T47D (cell line): ENCODE measurements at places on chromosomes 4 and X.
A peak's percentile ranks its signal among the peaks of the same experiment; 100 is the strongest.

- DNase-seq = no peak
Observed at GRCh38 chr4:25190407-25190806, 30.2 kb upstream of the SEPSECS start.

DNA sequence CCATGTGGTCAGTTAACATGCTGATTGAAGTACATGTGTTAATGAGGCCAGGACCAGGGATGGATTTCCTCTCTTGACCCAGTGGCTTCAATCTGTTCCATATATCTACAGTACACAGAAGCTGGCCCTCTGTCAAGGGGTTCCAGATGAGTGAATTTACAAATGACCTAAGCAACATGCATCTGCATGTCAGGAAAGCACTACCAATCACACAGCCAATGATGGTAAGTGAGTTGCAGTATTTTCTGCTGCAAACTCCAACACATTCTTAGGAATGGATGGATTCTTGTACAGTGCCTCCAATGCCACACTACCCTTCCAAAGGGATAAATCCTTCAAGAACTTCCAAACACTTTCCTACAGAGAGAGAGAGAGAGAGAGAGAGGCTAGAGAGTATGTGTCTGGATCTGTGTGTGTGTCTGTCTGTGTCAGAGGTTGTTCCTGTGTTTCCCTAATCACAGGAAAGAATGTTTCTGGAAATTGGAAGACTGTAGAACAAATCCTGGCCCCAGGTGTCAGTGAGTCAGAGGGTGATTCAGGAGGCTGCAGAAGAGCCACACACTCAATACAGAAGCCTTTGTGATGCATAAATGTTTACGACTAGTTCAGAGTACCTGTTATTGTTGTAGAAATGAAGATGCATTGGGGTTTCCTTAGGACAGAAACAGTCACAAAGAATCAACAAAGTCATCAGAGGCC is 107.5 kb downstream of the GUCY2F start:
- DNase-seq = no peak

DNA sequence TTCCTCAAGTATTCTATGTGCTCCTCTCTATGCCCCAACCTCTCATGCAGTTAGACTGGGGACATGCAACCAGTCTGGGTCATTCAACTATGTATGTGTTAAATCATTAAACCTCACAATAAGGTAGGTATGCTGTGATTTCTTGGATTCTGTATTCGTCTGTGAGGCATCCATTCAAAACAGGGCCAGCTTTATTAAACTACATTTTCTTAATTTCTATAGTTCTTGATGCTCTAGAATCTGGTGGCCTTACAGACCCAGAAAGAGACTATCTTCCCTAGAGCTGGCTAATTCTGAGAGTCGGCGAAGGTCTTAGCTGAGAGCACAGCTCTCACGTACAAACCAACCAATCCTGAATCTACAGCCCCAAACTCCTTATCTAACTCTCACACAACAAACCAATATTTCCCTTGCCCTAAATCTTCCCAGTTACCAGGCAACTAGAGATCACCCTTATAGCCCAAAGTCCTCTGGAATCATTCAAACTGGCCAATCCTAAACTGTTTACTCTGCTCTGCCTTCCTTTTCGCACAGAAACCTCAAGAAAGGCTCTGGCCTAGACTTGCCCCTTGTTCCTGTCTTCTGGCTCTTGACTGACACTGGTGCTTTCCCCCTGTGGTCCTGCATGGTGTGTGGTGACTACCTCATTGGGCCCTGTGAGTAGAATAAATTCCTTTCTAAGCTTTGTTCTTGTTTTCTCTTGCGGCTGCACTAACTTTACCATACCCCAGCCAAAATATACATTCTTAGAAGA is 203.5 kb upstream of the TET2 start:
- DNase-seq = no peak

GRCh38 chrX:155745792-155746191 is 133.0 kb upstream of the TMLHE start:
- DNase-seq = peak; percentile 21

DNA sequence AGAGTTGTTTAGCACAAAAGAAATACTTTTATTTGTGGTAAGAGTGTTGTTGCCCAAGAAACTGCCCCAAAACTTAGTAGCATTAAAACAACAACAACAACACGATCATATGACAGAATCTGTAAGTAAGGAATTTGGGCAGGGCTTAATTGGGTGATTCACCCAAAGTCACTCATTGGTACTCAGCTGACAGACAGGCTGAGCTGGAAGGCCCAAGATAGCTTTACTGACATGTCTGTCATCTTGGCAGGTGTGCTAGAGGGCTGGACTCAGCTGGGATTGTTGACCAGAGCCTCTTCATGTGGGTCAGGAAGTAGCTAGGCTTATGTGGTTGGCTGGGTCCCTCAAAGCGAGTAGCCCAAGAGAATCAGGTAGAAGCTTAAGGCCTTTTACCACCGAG is 52.3 kb downstream of the KIAA0232 start:
- peak; percentile 18 for DNase-seq

DNA sequence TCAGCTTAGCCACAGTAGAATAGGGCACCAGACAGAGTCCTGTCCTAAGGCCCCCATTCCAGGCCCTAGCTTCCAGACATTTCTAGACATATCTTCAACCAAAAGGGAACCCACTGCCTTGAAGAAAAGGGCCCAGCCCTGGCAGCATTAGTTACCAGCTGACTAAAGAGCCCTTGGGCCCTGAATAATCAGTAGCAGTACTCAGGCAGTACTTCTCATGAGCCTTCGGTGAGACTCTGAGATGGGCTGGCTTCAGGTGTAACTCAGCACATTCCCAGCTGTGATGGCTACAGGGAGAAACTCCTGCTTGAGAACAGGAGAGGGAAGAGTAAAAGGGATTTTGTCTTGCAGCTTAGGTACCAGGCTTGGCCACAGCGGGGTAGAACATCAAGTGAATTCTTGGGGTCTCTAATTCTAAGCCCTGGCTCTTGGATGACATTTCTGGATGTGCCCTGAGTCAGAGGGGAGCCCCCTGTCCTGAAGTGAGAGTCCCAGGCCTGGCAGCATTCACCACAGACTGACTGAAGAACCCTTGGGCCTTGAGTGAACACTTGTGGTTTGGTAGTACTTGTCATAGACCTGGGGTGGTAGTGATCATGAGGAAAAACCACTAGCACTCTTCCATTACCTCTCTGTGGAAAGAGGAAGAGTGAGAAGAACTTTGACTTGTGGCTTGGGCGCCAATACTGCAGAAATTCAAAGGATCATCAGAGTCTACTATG is 170.1 kb downstream of the ATP10D start:
- no peak for DNase-seq

- DNase-seq = no peak
Observed at GRCh38 chrX:125152011-125152410, 167.7 kb upstream of the TEX13C start.

- no peak for DNase-seq
Observed at GRCh38 chr4:22595684-22596083, 79.8 kb upstream of the ADGRA3 start.

- DNase-seq = no peak
Observed at GRCh38 chrX:39508300-39508692, 589.5 kb downstream of the BCOR start.

DNA sequence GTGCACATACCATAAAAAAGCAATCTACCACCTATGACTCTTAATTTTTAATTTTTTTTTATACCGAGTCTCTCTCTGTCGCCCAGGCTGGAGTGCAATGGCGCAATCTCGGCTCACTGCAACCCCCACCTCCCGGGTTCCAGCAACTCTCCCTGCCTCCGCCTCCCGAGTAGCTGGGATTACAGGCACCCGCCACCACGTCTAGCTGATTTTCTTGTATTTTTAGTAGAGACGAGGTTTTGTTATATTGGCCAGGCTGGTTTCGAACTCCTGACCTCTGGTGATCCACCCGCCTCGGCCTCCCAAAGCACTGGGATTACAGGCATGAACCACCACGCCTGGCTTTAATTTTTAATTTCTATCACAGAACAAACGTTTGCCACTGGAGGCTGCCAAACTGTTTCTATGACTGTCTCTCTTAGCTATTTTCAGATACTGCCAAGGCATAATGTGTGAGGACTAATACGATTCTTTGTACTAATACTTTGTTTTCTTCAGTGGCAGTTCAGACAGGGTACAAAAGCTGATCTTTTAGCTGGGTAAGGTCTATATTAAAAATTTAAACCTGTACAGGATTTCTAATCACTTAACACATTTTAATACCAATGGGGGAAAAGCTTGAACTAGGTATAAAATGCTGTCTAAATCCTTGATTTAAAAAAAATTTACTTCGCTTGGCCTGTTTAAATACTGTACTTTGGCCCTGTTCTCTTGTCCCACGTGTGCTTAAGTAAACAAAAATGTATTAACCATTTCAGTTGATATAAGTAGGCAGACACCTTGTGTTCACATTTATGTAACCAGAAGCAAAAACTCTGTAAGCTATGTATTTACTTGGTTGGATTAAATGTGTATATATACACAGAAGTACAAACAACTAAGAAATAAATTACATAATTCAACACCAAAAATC is 2.3 kb downstream of the PGRMC2 start:
- no peak for DNase-seq
